ENCODE measurements at places on chromosomes 16 and 17. TPM values are rescaled to one million over a fixed set of nuclear protein-coding genes. Genes with fewer than 3 reads are reported as not detected.

The ACSM2A gene
- not detected for polyA plus RNA-seq

The ZP2 gene
- polyA plus RNA-seq: not detected

The NBR1 gene
- 52.3 TPM for polyA plus RNA-seq

The PLA2G15 gene
- polyA plus RNA-seq: 7.2 TPM

The PKMYT1 gene
- polyA plus RNA-seq: 1.1 TPM

The PMP22 gene
- 87.8 TPM for polyA plus RNA-seq

The PLSCR3 gene
- 20.5 TPM for polyA plus RNA-seq

The RABEP2 gene
- polyA plus RNA-seq: 30.0 TPM

The BICDL2 gene
- polyA plus RNA-seq: 0.05 TPM

The CD300H gene
- not detected for polyA plus RNA-seq

The ADAMTS18 gene
- 0.03 TPM for polyA plus RNA-seq

The ADORA2B gene
- 0.63 TPM for polyA plus RNA-seq

The HOXB13 gene
- polyA plus RNA-seq: 0.18 TPM

The TAC4 gene
- polyA plus RNA-seq: not detected

The VKORC1 gene
- 143 TPM for polyA plus RNA-seq

The PYDC1 gene
- polyA plus RNA-seq: not detected

The GPRC5B gene
- 7.7 TPM for polyA plus RNA-seq

The TBC1D3C gene
- polyA plus RNA-seq: 0.13 TPM

GRCh38 chr17:29622337-29623282 is at the start of gene CORO6:
TSS of gene CORO6 (minus strand) at chr17:29622912. CDS start at chr17:29621421, 1,491 bp downstream.
- DNase-seq: no peak

GRCh38 chr16:69239851-69240250 is 52.9 kb downstream of the SNTB2 start:
- no peak for DNase-seq

DNA sequence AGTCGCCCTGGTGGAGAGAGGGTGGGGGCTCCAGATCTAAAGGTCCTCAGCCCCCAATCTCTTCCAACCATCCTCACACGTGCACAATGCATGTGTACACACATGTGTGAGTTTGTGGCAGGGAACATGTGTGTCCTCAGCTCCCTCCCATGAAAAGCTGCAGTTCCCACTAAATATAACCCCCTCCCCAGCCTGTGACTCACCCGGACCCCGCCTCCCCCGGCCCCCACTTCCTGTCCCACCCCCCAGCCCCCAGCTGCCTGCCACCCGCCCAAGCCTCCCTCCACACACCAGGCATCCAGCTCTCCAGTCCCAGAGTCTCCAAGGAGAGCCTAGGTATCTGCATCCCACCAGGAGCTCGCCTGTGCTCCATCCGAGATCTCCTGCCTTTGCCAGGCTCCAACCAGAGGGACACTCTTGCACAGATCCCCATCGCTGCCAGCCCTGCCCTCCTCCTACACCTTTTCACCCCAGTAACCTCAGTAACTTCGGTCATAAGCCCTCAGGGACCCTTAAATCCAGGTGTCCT is 3.9 kb downstream of the DLG4 start:
- no peak for DNase-seq

- DNase-seq: no peak
Observed at GRCh38 chr17:32267690-32268205, 2.1 kb downstream of the RHBDL3 start.

DNA sequence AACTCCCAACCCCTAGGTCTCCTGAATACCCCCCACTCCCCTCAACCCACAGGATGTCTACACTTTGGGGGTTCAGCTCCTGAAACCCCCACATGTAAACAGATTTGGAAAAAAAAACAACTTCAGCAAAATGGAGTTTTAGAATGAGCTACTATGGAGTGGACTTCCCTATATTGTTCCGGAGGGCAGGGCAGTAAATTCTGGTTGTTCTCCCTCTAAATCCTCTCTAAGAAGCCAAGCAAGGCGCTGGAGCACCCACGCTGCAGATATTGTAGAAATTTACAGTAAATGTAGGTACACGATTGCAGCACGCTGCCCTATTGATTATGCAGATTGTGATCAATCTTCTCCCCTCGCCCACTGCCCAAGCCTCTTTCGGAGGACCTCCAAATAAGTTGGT is 8.5 kb upstream of the ZFHX3 start:
- no peak for DNase-seq

DNA sequence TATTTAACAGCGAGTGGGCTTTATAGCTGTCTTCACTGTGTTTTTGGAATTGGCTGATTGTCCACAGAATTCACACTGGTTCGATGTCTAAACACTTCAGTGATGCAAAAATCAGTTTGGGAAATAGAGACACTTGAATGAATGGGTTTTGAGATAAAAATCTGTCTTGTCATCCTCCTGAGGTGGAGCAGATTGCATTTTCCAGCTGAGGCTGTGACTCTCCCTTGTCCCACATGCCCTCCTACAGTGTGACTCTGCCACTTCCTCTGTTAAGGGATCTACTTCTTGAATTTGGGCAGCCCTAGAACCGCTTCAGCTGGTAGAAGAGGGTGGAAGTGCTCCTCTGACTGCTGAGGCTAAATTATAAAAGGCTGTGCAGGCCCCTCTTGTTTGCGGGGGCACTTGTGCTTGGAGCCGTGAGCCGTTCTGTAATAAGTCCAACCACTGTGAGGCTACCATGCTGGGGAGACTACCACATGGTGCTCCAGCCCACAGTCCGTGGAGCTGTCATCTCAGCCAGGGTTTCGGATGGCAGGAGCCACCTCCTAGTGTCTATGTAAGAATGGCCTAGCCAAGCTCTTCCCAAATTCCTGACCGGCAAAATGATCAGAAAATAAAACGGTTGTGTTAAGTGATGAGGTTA is 175.9 kb downstream of the SPECC1 start:
- DNase-seq: no peak

- DNase-seq: no peak
Observed at GRCh38 chr16:6751191-6751590, 581.5 kb upstream of the RBFOX1 start.

- no peak for DNase-seq
Observed at GRCh38 chr16:6573577-6573976, 759.1 kb upstream of the RBFOX1 start.

GRCh38 chr17:57515662-57516211 is 229.4 kb downstream of the CCDC182 start:
- DNase-seq: no peak

DNA sequence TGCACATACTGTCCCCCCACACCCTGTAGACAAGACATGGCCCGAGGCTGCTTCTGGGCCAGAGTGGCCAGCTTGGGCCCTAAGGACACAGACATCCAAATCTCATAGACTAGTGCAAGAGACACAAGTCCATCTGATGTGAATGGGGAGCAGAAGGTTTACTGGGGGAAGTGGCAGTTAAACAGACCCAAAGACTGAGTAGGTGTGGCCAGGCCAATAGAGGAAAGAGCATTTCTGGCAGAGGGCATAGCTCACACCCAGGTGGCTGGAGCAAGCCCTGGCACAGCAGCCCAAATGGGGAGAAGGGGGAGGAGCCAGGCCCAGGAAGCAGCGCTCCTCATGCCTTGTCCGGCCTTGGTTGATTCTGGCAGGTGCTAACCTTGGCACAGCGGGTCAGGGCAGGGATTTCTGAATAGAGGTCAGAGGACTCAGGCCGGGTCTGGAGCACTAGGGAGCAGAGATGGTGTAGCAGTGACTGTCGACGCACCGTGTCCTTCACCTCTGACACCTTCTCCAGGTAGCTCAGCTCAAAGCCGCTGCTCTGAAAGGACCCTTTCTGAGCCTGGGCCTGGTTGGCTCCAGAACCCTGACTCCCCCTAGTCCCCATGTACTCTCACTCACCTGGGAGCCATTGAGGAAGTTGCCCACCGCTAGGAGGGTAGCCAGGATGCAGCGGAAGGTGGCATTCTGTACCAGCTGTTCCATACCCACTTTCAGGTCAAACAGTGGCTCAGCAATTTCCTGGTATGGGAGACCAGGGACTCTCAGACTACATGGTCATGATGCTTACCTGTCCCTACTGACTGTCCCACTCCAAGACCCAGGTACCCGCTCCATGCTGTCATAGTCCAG is 4.1 kb downstream of the TMEM208 start:
- no peak for DNase-seq

DNA sequence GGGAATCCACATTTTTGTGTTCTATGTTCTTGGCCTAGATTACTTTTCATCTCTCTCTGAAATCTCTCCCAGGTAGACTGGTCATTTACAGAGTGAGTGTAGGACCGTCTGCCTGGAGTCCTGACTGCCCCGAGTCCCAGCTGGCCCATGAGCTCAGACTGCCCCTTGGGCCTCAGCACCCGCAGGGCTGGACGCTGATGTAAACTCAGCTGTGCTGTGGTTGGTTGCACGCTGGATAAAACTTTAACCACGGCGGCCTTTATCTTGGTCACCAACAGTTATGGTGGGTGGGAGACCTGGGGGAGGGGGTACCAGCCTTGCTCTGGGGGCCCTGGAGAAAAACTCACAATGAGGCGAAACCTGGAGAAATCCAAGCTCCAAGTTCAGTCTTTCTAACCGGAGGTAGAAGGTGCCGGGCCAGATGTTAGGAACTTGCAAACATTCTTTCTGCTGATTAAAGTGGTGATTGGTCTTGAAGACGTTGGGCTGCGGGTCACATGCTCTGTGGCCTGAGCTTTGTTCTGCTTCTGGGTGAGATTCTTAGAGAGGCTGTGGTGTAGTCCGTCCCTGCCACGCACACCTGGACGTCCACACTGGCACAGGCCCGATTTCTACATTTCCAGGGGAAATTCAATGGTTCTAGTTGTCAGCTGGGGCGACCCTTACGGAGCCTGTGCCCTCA is 6.9 kb downstream of the METRNL start:
- no peak for DNase-seq

GRCh38 chr16:3824121-3824795 is 56.3 kb downstream of the CREBBP start:
- no peak for DNase-seq

DNA sequence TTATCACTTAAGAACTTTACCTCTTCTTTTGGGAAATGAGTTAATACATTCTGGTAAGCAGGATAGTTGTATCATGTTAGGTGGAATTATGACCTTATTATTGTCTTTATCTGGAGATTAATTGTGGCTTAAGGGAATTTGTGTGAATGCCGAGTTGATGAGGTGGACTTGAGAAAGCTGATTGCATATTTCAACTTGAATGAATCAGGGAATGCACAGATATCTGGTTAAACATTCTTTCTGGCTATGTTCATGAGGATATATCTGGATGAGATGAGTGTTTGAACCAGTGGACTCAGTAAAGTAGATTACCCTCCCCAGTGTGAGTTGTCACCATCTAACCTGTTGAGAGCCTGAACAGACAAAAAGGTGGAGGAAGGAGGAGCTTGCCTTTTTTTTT is 326.1 kb upstream of the GOT2 start:
- DNase-seq: no peak

GRCh38 chr16:77462894-77463293 is 28.1 kb upstream of the ADAMTS18 start:
- DNase-seq: no peak

DNA sequence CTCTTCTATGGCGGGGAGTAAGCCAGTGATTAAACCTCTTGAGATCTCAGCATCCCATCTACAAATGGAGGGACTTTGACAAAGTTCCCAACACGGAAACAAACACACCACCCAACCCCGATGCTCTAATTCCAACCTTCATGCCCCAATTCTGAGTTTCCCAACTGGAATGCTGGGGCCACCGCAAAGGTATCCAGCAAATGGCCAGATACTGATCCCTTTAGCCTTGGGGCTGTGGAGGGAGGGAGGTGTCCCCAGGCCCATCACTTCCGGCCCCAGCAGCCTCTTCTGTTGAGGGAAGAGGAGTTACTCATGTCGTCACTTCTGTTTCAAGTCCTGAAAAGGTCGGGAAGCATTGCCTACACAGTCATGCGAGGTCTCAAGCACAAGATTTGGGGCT is 154.8 kb upstream of the RPH3AL start:
- DNase-seq: no peak

GRCh38 chr16:85990861-85991301 is 91.9 kb downstream of the IRF8 start:
- no peak for DNase-seq

- no peak for DNase-seq
Observed at GRCh38 chr17:19757536-19758180, 9.6 kb upstream of the ALDH3A1 start.

GRCh38 chr16:53888222-53888621 is 184.3 kb downstream of the FTO start:
- DNase-seq: no peak

- DNase-seq: no peak
Observed at GRCh38 chr17:2799653-2800052, 3.4 kb downstream of the RAP1GAP2 start.

GRCh38 chr16:88966986-88967829 is 9.8 kb downstream of the CBFA2T3 start:
- no peak for DNase-seq

GRCh38 chr16:12600536-12601256 is 203.0 kb downstream of the CPPED1 start:
- no peak for DNase-seq

DNA sequence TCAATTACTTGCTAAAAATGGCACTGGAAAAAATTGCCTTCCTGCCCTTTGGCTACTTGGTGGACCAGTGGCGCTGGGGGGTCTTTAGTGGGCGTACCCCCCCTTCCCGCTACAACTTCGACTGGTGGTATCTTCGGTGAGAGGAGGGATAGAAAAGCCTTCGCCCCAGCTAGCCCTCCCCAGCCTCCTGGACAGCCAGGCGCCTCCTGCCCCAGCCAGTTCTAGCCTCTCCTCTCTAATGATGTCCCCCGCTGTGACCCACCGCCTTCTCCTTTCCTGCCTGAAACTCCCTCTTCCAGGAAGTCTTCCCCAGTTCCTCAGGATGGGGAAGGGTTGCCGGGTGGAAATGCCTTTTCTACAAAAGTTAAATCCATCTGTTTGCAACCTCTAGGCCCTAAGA is 6.2 kb downstream of the ACE start:
- DNase-seq: no peak

GRCh38 chr17:72479113-72479512 is 358.3 kb downstream of the SOX9 start:
- DNase-seq: no peak

GRCh38 chr16:19722269-19722952 is 4.3 kb downstream of the IQCK start:
- DNase-seq: no peak

GRCh38 chr17:4947411-4948165 is 742 bp downstream of the PFN1 start:
- peak; percentile 82 for DNase-seq

DNA sequence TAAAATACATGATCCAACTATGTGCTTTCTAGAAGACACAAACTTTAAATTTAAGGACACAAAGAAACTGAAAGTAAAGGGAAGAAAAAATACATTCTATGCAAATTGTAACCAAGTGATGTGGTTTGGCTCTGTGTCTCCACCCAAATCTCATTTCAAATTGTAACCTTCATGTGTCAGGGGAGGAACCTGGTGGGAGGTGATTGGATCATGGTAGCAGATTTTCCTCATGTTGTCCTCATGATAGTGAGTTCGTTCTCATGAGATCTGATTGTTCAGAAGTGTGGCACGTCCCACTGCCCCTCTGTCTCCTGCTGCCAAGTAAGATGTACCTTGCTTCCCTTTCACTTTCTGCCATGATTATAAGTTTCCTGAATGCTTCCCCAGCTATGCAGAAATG is 15.0 kb downstream of the OR1A1 start:
- DNase-seq: no peak

DNA sequence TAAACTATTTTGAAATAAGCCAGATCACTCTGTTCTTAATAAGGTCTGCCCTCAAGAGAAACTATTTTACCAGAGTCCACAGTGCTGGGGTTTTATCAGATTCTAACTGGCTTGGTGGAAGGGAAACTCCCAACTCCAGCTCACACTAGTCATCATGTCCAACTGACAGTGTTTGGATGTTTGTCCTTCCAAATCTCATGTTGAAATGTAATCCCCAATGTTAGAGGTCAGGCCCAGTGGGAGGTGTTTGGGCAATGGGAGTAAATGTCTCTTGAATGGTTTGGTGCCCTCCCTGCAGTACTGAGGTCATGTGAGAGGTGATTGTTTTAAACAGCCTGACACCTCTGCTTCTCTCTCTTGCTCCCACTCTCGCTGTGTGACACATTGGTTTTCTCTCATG is 1301.0 kb upstream of the CDH8 start:
- no peak for DNase-seq

Data from aorta (tissue), 5 donors.